Chondrocyte (in vitro differentiated cells): ENCODE measurements at places on chromosomes 3 and 15.

DNA sequence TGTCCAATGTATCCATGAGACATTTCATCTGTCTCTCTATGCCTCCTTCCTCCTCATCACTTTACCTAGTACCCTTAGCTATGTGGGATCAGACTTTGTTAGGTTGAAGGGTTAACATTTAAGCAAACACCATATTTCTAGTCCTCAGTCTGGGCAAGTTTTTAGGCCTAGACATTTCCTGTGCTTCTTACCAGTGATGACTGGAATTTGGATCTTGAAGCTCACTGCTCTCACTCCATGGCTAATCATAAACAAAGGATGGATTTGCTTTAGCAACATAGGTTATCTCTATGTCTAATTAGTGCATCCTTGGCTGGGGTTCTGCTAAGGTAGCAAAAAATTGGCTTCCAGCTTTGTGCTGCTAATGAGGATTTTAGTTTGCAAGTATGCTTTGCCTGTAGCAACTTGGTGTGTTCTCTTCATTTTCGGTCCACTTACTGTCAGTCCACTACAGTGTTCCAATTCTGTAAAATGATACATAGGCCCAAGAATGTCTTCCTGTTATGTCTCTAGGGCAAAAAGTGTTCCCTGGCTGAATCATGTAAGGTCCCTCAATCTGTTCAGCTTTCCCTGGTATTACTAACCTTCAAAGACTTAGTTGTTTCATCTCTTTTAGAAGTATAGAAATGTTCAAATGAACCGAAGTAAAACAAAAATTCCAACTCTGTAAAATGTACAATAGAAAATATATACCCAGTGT lies 615.4 kb downstream of the CADM2 start:
- no peak for DNase-seq

DNA sequence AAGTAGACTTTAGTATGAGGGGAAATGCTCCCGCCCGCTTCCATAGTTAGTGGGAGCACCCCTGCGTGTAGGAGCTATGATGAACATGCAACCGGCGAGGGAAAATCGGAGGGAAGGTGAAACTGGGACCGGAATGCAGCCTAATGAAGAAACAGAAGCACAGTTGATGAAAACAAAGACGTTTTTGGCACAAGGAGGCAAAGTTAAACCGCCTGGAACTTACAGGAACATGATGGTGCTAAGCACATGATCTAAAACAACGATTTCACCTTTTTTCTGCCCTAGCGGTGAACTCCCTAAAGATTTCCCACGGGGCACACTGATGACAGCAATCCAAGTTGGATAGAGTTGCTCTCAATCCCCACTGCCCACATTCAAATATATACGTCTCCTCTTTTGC lies 49.4 kb upstream of the SPATA12 start:
- no peak for DNase-seq

GRCh38 chr3:133820889-133821675 lies 15.5 kb downstream of the SRPRB start:
- no peak for DNase-seq

DNA sequence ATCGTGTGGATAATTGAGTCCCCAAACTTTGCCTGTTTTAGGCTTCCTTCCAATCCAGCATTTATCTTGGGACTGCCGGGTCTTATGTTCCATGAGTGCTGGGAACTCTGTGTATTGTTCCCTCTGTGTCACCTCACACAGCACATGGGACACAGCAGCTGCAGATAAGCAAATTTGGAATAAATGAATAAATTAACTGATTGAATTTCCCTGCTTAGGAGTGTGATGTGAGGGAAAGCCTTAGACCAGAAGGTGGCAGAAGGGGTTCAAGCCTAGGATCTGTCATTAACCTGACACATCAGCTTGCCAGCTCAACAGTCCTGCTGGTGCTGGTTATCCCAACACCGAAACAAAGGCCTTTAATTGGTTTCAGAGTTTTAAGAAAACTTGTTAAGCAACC lies 114.3 kb downstream of the OXSM start:
- no peak for DNase-seq

- DNase-seq = no peak
Measured at GRCh38 chr3:61894988-61895935, 333.9 kb downstream of the PTPRG start.

DNA sequence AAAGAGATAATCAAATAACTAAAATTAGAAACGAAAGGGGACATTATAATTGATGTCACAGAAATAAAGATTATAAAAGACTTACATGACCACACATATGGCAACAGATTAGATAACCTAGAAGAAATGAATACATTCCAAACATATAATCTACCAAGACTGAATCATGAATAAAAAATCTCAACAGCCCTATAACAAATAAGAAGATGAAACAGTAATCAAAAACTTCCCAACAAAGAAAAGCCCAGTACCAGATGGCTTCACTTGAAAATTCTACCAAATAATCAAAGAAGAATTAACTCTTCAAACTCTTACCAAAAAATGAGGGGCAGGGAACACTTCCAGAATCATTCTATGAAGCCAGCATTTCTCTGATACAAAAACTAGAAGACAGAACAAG lies 11.8 kb downstream of the TOP2B start:
- DNase-seq = no peak

DNA sequence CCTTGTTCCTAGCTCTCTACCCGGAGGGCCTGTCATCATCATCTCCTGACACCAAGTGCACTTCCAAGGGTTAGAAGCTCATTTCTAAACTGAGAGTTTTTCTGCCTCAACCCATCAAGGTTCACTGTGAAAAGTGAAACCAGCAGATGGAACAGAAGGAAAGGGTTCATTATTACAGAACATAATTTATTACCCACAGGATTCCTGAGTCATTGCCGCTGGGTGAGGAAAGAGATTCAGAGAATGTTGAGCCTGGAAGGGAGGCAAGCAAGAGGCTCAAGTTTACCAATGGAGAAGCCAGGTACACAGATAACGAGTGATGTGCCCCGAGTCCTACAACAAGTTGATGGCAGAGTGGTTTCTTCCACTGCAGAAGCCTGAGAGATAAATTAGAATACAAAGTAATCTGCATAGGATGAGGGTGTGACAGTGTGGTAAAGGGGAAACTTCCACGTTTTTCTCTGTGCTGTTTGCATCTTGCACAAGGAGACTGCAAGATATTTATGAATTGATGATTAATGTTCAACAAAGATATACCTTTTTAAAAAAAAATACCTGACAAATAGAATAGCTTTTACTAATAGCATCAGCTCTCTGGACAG lies 80.5 kb upstream of the SETMAR start:
- no peak for DNase-seq

DNA sequence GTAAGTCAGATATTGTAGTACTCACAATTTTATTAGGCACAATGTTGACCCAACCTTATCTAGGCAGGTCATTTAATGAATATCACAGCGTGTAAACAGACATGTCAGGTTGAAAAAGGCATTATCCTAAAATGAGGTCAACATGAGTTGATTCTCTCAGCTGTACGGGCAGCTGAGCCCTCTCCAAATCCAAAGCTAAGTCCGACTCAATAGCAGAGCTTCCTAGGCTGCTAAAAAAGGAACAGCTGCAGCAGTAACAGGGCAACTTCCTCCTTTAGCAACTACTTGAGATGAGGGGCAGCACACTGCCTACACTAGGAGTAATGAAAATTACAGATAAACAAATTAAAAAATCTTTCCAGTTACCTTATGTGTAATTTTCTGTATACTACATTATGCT lies 189.2 kb downstream of the CADM2 start:
- no peak for DNase-seq

- no peak for DNase-seq
Measured at GRCh38 chr3:159852821-159853505, 135.7 kb upstream of the IL12A start.

GRCh38 chr3:133937061-133937686 lies 41.5 kb upstream of the RAB6B start:
- peak; percentile 22 for DNase-seq

- DNase-seq = no peak
Measured at GRCh38 chr3:136311968-136312367, 61.8 kb downstream of the PCCB start.

DNA sequence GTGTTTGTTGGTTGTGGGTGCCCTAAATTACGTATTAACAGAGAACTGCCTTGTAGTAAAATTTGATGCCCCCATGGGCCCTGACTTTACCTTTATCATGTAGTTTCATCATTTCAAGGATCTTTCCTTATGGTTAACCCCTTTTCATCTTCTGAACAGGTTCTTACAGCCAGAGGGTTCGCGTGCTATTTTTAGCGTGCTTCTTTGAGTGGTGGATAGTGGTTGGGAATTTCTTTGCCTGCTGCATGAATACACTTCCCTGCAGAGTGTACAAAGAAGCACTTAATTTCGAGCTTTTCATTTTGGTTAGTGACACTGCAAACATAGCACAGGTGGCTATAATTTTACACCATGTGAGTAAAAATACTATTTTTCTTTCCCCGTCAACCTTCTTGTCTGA lies 231.8 kb downstream of the ROBO2 start:
- no peak for DNase-seq

DNA sequence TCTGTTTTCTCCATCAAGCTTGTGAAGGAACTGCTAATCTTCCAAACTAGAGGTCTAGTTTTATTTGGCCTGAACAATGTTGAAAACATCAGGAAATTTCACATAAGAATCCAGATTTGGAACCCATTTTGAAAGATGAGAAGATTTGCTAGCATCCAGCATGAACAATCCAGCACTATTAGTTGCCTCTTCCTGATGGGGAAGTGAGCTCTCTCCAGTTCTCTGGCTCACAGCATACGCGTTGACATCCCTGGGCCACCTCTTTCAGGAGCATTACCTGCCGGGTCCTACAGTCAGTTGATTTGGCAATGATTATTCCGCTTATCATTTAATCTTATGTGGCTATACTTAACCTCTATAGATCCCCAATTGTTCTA lies 10.9 kb downstream of the GPR87 start:
- no peak for DNase-seq

- DNase-seq = no peak
Measured at GRCh38 chr3:183896184-183896583, 11.5 kb upstream of the PARL start.

- no peak for DNase-seq
Measured at GRCh38 chr15:43250785-43251184, 15.9 kb downstream of the TGM5 start.

DNA sequence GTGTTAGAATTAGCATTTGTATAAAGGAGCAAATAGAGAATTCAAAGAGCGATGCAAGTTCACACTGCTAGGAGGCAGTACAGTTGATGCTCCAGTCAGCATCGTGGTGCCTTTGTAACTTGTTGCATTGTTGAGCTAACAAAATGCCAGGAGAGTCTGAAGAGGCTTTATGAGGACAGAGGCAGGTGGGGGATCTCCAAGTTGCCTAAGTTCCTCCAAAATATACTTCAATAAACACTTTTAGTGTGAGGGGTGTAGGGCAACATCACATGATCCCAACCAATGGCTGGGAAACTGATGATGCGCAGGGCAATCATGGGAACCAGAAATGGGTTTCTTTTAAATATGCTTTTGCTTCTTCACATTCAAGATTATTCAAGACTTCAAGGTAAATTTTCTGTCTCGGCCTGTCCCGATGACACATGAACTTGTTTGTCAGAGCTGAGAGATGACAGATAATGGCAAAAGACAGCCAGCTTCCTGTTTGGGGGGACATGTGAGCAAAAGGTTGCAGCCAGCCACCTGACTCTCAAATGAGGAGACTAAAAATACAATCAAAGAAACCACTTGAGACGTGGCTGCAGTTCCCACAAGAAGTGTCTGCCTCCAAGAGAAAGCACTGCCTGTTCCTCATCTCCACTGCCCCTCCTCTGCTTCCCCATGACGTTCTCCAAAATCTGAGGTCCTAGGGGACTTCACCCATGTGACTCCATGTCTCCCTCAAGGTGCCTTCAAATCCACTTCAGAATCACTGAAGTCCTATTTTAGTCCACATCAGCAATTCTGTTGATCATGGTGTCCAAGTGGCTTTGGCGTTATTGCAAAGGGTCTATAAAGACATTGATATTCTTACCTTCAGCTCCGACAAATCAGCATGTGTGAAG lies 39.3 kb downstream of the KLHL6 start:
- no peak for DNase-seq

DNA sequence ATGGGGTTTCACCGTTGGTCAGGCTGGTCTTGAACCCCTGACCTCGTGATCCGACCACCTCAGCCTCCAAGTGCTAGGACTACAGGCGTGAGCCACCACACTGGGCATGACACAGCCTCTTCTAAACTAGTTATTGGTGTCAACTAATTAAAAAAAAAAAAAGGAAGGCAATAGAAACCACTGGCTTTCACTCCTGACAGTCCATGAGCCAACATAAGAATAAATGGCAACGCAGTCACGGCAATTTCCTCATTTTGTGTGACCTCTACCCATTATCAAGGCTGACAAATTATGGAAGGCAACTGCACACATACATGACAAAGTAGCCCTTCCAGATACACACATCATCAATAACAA lies 5.9 kb downstream of the ARHGEF3 start:
- DNase-seq = no peak

DNA sequence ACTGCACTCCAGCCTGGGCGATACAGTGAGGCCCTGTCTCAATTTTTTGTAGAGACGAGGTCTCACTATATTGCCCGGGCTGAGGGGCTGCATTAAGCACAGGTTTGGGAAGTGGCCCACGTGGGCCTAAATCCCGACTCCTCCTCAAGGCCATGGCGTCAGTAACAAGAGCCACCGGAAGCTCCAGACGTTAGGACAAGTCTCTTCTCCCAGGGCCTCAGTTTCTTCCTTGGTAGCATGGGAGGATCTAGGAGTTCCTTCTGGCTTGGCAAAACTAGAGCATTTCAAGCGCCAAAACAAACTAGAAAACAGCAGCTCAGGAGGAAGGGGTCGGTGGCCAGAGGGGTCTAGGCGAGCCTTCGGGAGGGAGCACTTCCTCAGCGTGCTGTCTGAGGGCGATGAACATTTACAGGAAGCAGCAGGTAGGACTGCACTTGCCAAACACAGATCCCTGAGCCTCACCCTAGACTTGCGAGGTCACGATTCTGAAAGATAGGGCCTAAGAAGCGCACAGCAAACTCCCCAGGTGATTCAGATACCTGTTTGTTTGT lies 536 bp downstream of the SNAPC5 start:
- no peak for DNase-seq

DNA sequence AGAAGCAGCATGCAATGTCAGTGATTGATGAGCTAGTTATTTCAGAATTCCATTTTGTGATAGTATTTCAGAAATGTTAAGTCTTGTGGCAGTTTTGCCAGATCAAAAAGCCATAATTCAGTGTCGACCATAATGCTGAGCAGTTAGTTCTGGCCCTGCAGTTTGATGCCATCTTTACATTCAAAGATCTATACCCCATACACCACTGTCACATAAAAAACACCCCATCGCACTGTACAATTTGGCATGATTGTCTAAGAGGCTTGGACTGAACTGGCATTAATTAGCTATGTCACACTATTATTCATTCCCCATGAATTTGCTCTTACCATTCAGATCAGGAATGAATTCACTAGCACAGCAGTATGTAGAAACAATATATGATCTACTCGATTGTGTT lies 127.7 kb upstream of the EPHA3 start:
- DNase-seq = no peak

GRCh38 chr15:99486371-99487336 lies 79.1 kb upstream of the MEF2A start:
- peak; percentile 97 for DNase-seq

DNA sequence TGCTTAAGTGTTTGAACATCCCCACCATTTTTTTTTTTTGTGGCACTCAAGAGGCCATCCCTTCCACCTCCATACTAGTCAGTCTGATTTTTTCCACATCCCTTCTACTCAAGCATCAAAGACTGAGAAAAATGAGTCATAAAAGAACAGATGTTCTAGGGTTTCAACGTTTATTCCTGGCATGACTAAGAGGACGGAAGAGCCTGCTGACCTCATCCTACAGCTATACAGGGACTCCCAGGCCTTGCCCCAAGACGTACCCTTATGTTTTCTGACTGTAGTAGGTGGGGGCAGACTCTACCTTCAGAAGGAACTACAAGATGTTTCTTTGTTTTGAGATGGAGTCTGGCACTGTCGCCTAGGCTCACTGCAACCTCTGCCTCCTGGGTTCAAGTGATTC lies 3.3 kb upstream of the ITPKA start:
- DNase-seq = no peak
